T-helper 22 cell (primary cell): ENCODE measurements at places on chromosomes 5 and 9.

- no peak for DNase-seq
Observed at GRCh38 chr9:7392148-7392547, 407.4 kb downstream of the DMAC1 start.

- no peak for DNase-seq
Observed at GRCh38 chr5:84382363-84383295, 2.1 kb downstream of the EDIL3 start.

DNA sequence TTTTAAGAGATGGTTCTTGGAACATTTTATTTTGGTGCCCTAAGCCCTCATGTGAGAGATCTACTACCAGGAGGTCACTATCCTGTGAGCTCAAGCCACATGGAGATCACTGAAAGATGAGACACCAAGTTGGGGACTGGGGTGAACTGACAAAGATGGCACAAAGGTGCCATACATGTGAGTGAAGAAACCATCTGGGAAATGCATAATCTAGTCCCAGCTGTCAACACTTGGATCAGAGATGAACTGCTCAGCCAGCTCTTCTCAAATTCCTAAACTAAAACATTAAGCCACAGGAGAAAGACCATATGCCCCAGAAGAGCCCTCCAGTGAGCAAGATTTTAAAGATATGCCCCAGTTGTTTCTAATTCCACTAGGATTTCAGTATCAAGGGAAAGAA lies 22.2 kb upstream of the MYOT start:
- no peak for DNase-seq

GRCh38 chr5:65395526-65396155 lies 86.1 kb downstream of the ADAMTS6 start:
- no peak for DNase-seq

DNA sequence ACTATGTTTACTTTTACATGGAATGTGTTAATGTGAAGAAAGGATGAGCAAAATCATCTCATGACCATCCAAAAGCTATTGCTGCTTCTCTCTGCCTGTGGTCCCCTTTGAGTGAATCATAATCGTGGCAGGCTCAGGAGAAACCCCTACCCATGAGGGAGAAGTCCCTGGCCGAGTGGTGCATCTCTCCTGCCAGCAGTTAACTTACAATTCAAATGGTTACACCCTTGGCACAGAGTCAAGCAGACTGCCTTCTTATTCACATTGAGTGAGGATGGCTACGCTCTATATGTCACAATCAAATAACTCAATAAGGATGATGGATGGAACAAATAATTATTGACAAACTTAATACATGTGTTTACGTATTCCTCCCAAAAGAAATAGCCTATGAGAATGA lies 179.1 kb downstream of the FGF1 start:
- DNase-seq: no peak

GRCh38 chr9:83242066-83242465 lies 179.1 kb upstream of the RASEF start:
- no peak for DNase-seq

DNA sequence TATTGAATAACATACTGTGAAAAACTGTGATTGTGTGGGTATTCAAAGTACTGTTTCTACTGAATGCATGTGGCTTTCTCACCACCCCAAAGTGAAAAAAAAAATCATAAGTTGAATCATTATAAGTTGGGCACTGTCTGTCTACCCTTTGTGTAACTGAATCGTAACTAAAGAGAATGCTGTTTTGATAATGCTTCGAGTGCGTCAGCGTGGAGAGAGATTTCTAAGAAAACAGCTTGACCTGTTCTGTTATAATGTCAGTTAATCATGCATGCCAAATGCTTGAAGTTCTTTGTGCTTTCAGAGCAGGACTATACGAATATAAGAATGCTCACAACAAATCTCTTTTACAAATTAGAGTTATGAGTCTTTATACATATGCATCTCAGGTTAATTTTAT lies 148.8 kb upstream of the SGCD start:
- DNase-seq: no peak

- DNase-seq: no peak
Observed at GRCh38 chr5:109708813-109709212, 19.1 kb downstream of the MAN2A1 start.

GRCh38 chr5:43338862-43339261 lies 25.6 kb upstream of the HMGCS1 start:
- no peak for DNase-seq

DNA sequence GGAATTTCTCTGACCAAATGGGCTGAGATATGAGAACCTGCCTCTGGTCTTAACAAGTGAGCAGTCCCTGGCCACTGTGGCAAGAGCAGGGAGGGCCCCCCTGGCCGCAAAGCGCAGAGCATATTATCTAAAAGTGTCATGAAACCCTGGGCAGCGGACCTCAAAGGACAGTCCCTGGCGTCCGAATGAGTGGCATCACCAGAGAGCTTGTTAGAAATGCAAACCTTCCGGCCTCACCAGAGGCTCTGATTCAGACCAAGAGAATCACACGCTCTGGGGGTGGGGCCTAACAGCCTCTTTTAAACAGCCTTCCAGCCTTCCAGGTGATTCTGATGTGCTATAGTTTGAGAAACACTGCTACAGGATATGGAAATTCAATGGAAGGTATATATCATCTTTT lies 10.9 kb downstream of the PTPN3 start:
- DNase-seq: no peak

GRCh38 chr9:928363-929042 lies 48.0 kb upstream of the DMRT3 start:
- DNase-seq: no peak

DNA sequence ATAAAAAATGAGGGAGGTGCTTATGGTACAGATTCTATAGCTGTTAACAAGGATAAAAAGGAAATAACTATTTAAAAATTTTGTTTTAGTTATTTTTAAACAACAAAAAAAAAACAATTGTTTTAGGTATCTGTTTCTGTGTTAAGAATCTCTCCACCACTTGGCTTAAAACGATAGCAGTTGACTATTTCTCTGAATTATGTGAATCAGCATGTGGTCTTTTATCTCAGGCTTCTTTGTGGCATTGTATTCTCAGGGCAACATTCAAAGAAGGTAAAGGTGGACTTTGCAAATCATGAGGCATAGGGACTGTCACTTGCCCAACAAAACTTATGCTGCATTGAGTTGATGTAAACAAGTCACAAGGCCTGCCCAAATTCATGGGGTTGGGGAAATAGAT lies 55.2 kb downstream of the ERBIN start:
- no peak for DNase-seq

GRCh38 chr9:13020146-13021040 lies 245.6 kb downstream of the LURAP1L start:
- DNase-seq: no peak

DNA sequence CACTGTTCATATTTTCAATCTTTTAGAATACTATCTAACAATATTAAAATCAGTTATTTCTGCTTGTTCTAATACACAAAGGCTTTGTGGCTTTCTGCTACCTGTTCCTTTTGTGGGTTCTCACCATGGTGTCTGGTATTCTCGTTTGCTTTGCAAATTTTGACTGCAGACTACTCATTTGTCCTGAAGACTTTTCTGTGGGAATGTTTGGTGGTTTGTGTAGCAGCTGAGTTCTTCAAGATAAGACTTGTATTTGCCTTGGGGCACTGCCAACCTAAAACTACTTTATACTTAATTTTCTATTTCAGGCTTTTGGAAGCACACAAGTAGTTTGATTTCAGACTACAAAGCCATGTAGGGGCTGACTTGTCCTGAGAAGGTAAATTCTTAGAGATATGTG lies 11.1 kb downstream of the IL33 start:
- no peak for DNase-seq

GRCh38 chr5:143761663-143762062 lies 50.3 kb upstream of the HMHB1 start:
- no peak for DNase-seq

DNA sequence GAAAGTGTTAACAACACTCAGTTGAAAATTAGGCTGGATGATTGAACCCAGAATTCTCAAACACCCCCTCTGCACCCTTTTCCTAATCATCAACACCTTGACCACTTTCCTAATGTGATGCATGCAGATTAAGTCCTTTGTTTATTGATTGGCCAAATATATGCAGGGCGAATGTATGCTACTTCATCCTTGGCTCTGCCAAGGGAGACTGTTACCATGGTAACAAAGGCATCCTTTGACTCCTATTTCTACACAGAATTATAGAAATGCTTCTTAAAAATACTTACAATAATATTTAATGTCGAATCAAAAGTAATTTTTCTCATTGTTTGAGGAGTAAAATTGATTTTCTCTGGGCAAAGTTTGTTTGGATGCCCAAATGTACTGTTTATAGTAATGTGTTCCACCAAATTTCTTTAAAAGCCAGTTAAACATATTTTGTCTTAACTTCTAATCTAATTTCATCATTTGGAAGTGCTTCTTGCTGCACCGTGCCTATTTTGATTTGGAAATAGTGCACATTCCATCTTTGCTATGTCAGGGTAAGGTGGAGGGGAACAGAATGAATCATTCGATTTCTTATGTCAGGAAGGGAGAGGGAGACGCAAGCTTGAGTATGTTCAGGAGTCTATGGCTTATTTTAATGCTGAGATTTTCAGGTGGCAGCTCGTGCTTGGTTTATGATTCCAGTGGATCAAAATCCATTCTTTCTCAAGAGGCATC lies 1384.3 kb upstream of the WWC1 start:
- DNase-seq: no peak

GRCh38 chr5:62068554-62068953 lies 237.5 kb upstream of the KIF2A start:
- no peak for DNase-seq

DNA sequence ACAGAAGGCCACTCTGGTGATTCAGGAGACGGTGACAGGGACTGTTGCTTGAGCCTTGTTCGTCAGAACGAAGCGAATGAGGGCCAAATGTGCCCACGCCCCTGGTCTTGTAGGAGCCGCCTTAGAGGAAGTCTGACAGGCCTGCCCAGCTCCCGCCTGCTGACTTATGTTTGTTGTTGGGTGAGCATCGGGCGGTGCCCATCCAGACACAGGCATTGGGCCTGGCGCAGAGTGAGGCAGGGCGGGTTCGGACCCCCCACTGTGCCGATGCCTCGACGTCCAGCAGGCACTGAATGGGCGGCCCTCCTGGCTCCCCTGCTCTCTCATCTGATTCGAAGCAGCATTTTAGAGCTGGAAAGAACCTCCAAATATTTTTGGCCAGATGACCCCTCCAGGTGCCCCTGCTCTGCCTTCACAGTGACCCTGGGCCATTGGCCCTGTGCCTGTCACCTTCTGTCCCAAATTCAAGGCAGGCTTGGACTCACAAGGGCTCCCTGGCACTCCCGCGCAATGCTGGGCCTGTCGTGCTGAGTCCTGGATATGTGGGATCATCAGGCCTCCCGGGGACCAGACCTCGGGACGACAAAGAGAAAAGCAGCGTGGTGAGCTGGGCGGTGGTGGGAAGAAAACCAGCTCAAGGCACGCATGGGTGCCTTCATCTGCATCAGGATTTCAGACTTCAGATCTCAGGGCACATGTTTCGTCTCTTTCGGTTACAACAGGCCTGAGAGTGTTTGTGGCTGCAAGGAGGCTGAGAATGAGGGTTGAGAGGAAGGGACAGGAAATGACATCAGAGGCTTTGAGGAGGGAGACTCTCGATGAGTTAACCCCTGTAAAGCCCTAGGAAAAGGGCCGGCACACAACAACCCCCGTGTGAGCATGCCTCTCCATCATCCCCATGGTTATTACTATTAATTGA lies 37.1 kb upstream of the OLFM1 start:
- no peak for DNase-seq

- no peak for DNase-seq
Observed at GRCh38 chr5:132227485-132228240, at the start of gene P4HA2. TSS of gene P4HA2 (minus strand) at chr5:132227853. CDS start at chr5:132218626, 9,227 bp downstream.

DNA sequence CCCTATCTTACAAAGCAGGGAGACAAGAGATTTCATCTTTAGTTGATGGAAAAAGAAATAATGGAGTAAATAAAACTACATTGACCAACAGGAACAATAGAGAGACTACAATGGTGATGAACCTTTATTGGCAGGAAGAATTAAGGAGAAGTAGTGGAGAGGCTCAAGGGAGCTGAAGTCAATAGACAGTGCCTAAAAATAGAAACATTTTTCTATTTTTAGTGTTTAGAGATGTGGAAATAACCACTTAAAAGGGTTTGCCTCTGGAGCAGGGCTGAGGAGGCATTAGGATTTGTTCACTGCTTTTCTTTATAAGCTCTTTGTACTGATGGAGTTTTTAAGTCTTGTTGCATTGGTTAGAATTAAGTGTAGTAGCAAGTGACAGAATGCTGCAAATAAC lies 98.4 kb upstream of the ERCC6L2 start:
- no peak for DNase-seq

GRCh38 chr9:107504585-107505455 lies 15.3 kb upstream of the KLF4 start:
- DNase-seq: no peak

DNA sequence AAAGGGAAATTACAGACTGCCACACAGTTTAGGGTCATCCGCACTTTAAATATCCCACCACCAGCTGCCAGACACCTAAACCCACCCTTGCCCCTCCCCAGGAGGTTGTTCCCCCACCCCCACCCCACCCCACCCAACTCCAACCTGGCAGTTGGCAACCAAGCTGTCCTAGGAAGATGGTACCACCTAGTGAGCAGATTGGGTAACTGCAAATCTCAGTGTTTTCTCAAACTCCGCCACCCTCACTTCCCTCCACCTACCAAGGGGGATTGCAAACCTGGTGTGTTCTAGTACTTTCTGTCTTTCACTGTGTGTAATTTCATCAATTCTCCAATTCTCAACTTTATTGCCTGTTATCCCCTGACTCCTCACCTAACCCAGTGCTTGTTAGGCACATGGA lies 323.8 kb upstream of the IRX2 start:
- no peak for DNase-seq

GRCh38 chr5:143065185-143065965 lies 295.2 kb downstream of the ARHGAP26 start:
- DNase-seq: no peak

GRCh38 chr9:124514874-124515273 lies 7.7 kb upstream of the NR5A1 start:
- DNase-seq: no peak

GRCh38 chr5:37886242-37886905 lies 46.5 kb upstream of the GDNF start:
- no peak for DNase-seq

DNA sequence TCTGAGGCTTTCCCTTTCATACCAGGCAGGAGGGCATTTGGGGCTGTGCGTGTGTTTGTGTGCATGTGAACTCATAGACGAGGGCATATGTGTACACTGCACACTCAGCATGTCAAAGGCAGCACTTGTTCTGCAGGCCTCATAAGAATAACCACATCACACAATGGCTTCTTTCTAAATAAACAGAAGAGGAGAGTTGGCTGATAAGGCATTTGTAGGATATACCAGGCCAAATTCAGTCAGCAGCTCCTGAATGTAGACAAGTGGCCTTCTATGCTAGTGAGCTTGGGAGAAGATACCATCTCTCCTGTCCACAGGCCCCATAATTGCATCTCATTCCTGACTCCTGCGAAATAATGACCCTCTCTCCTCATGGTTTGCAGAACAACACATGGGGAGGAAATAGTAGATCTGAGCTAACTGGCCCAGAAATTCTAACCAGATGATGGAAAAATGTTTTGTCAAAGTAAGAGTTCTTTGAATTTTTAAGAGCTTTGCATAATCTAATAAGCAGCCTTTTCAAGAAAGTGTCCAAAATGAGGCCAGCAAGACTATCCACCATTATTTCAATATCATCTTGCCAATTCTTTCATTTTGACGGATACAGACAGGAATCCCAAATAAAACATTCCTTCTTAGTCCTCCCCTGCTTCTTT lies 60.5 kb upstream of the GAS1 start:
- DNase-seq: no peak
